ENCODE measurements at places on chromosomes 11 and 22.
A peak's percentile ranks its signal among the peaks of the same experiment; 100 is the strongest.

- DNase-seq: no peak
Measured at GRCh38 chr11:2802389-2803185, 83.0 kb downstream of the CDKN1C start.

- no peak for DNase-seq
Measured at GRCh38 chr11:9104580-9104979, 13.2 kb upstream of the SCUBE2 start.

- DNase-seq: no peak
Measured at GRCh38 chr11:29129844-29130243, 887.0 kb downstream of the KCNA4 start.

GRCh38 chr22:38144025-38144405 lies 33.5 kb upstream of the BAIAP2L2 start:
- DNase-seq: no peak

GRCh38 chr11:61011950-61012736 lies 40.7 kb downstream of the CD6 start:
- DNase-seq: peak; percentile 52

DNA sequence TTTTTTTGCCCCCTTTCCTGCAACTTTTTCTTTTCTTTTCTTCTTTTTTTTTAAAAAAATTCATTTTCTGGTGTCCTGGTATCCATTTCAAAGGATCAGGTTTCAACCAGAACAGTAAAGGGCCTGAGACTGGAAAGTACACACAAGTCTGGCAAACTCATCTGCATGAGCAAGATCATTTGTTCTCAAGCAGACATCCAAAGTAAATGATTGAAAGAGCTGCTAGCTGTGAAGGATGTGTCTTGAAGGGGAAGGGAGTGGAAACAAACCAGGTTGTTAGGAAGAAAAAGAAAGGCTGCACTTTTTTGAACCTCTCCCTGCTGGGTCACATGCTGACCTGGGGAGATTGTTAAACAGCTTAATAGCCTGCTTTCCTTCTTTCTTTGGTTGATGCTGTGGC lies 5.3 kb downstream of the YAP1 start:
- no peak for DNase-seq

- no peak for DNase-seq
Measured at GRCh38 chr22:47163856-47164513, 401.5 kb downstream of the TBC1D22A start.

GRCh38 chr22:46075764-46076531 lies 74.4 kb upstream of the PPARA start:
- no peak for DNase-seq

GRCh38 chr22:20465759-20466077 lies 28.1 kb upstream of the SCARF2 start:
- DNase-seq: no peak

- DNase-seq: no peak
Measured at GRCh38 chr11:94665116-94665659, 98.0 kb downstream of the PIWIL4 start.

DNA sequence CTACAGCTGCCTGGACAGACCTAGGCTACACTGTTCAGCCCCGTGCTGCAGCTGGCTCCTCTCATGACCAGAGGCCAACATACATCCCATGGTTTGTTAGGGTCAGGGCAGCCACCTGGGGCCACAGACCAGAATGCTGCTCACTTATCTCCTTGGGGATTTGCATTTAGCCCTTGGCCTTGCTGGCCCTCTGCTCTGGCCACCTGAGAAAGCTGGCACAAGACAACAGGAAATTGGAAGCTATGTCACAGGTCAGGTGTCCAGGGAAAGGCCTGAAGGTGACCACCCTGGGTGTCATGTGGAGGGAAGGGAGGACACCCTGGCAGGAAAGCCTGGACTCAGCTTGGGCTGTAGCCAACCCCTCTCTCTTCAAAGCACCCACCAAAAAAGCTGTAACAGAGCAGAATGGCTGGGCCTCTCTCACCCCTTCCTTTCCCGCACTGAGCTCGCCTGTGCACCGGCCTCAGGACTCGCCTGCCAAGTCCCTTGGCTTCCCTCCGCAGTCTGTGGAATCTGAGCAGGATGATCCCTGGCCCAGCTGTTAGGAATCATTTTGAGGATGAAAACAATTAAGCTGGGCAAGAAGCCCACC lies 86.3 kb downstream of the SNX19 start:
- no peak for DNase-seq

DNA sequence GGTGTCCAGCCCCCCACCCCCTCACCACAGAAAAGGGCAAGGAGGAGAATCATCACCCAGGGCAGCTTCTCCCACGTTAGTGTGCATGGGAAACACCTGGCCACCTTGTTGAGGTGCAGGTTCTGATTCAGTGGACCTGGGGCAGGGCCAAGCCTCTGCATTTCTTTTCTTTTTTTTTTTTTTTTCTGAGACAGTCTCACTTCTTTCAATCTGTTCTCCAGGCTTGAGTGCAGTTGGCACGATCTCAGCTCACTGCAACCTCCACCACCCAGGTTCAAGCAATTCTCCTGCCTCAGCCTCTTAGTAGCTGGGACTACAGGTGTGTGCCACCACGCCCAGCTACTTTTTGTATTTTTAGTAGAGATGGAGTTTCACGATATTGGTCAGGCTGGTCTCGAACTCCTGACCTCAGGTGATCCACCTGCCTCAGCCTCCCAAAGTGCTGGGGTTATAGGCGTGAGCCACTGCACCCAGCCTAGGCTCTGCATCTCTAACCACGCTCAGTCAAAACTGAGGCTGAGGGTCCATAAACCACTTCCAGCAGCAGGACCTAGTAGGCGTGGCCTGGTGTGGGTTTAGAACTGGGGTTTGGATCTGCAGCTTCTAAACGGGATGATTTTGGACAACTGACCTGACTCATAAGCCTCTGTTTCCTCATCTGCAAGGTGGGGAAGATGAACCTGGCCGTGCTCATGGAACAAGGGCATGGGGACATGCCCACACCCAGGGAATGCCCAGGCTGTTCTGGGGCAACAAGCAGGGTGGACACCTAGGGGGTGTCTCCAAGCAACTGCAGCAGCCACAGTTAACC lies 734 bp downstream of the ZP1 start:
- no peak for DNase-seq

- no peak for DNase-seq
Measured at GRCh38 chr11:117217141-117218084, 14.5 kb downstream of the PCSK7 start.

DNA sequence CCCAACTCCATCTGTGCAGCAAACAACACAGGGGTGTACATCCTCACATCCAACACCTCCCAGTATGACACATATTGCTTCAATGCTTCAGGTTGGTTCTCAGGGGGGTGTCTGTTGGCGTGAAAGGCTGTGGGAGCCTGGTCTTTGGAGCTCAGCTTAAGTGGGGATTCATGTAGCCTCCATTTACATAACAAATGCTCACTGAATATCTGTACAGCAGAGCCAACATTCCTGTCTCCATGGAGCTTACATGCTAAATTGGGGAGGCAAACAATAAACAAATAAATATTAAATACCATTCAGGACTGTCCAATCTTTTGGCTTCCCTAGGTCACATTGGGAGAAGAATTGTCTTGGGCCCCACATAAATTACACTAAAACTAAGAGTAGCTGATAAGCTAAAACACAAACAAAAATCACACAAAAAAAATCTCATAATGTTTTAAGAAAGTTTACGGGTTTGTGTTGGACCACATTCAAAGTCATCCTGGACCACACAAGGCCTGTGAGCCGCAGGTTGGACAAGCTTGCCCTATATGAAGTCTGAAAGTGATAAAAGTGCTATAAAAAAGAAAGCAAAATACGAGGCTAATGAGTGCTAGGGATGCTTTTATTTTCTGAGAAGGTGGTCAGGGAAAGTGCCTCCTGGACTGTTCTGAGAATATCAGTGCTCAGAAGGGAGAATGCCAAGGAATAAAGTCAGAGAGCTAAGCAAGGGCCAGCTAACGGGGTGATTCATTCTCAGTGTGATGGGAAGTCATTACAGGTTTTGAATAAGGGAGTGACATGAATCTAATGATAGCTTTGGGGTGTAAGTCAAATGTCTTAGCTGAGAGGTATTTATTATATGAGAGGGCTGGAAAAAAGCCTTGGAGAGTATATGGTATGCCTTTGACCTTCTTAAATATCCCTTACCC lies 41.6 kb downstream of the CD44 start:
- no peak for DNase-seq

DNA sequence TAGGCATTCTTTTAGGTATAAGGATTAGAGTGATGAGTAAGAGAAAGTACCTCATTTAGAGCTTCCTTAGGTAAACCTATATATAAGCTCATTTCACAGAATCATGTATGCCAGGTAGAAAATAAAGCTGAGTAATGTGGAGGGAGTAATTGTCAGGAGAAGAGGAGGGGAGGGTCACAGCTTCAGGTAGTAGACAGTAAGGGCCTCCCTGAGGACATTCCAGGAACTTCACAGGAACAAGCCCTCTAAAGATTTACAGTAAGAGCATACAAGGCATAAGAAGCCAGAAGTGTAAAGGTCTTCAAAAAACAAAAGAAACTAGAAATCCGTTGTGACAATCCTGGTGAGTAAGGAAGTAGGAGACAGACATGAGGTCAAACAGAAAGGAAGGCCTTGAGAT lies 57.6 kb downstream of the USP47 start:
- DNase-seq: no peak

DNA sequence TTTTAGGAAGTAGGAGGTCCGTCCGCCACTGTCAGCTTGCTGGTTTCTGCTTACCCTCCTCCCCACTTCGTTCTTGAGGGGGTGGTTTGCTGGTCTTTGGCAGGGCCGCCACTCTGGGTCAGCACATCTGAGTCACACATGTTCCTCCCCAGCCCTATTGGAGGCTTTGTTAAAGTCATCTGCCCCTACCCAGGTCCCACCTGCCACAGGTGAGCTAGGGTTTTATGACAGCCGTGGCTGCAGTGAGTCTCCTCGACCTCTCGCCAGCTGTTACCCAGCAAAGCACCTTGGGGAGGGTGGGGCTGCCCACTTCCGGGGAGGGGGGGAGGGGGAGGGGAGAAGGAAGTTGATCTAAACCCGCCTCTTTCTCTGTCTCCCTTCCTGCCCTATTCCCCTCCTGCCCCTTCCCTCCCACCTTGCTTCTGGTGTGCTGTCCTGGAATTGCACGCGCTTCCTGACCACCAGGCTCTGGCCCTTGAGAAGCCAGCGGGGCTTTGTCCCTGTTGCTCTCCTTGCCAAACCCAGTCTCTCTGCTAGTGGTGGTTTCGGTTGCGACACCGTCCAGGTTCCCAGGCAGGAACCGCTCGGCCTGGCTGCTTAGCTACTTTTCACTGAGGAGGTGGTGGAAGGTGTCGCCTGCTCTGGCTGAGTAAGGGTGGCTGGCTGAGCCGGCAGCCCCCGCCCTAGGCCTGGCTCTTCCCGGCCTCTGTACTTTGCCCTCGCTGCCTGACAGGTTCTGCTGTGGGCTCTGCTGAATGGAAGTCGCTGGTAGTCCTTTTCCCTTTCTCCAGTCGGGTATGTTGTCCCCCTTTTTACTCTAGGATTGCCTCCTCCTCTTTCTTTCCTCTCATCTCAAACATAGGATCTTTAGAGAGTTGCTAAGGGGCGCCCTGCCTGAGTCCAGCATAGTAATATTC lies 28.5 kb downstream of the RCOR2 start:
- DNase-seq: peak; percentile 63

DNA sequence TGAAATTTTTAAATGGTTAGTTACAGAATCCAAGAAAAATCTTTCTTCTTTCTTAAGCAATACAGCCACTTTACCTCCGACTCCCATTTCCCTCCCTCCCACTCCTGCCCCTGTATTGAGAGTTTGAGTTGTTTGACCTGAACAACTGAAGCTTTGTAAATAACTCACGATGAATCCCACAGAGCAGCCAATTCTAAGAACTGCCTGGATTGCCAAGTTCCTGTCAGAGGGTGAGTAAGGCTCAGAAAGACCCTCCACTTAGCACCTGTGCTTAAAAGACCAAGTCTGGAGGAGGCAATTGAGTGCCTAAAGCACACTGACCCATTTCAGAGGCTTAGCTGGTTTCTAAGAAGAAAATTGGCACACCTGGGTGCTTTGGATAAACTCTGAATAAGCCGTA lies 158.5 kb downstream of the MSANTD4 start:
- no peak for DNase-seq

GRCh38 chr11:110472858-110473257 lies 43.1 kb downstream of the FDX1 start:
- DNase-seq: no peak

GRCh38 chr22:48331266-48331665 lies 1496.4 kb downstream of the BRD1 start:
- no peak for DNase-seq

DNA sequence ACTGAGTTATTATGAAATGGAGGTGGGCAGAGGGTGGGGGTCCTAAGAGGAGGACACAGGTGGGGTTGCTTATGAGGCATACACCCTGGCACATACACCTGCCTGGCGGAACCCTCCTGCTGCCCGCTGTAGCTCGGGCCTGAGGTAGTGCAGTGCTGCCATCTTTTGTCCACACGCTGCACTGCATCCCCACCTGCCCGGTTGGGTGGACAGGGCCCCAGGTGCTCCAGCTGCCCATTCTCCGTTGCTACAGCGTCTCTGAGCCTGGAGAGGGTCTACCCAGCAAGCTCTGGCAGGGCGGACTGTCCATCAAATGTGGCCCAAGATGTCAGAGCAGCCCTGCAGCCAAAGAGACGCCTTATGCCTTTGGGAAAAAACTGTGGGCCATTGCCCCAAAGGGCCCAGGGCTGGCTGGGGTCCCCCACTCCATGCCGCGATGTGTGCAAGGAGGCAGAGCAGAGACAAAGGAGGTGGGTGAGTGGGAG lies 131.2 kb downstream of the BUD13 start:
- peak; percentile 9 for DNase-seq

DNA sequence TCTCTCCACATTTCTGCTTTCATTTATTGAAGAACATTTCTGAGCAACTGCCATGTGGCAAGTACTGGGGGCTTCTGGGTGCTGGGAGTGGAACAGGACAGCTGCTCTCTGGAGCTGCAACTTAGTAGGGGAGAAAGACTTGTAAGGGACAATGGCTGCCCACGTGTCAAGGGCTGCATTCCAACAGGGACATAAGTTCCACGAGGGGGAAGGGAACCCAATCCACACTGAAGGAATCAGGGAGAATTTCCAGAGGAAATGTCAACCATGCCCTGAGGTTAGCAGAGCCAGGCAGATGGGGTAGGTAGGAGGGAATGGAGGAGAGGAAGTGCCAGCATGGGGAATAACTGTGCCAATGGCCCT lies 1.7 kb downstream of the MAPK8IP2 start:
- no peak for DNase-seq

DNA sequence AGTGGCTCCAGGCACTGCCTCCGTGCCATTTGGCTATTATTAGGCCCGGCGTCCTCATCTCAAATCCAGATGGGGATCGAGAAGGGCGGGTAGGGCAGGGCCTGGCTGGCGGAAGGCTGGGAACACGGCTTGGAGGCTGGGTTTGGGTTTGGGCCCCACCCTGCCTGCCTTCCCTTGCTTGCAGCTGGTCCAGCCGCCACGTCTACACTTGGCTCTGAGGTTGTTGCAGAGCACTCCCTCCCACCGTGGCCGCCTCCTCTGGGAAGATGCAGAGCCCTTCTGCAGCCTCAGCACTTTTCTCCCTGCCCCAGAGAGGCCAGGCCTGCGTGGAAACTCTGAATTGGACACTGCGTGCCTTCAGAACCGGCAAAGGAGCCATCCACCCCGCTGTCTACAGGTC lies 5.2 kb upstream of the SMTN start:
- DNase-seq: no peak

GRCh38 chr11:64776875-64777274 lies 1.5 kb downstream of the SF1 start:
- DNase-seq: no peak

All from suppressor macrophage treated with lipopolysaccharide for 4 hours (primary cell).